ENCODE measurements at places on chromosomes 7 and 10.
A peak's percentile ranks its signal among the peaks of the same experiment; 100 is the strongest.

GRCh38 chr7:65827366-65827765 is 45.5 kb upstream of the VKORC1L1 start:
- no peak for DNase-seq

DNA sequence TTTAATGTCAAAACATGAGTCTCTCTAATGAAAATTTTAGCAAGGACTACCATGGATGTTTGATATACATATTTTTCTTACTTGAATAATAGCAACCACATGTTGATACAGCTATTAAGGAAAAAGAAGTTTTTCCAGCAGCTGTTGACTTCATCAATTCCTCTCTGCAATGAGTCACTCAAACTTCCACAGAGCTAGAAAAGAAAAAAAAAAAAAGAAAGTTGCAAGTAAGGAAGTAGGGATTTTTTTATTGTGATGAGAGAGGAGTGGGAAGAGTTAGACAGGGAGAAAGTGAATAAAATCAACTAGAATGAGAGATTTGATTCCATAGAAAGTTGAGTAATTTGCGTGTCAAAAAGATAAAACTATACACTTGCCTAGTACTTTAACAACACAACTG is 46.2 kb downstream of the CAV1 start:
- DNase-seq, result no peak

GRCh38 chr7:21508538-21508937 is 34.3 kb upstream of the DNAH11 start:
- no peak for DNase-seq

DNA sequence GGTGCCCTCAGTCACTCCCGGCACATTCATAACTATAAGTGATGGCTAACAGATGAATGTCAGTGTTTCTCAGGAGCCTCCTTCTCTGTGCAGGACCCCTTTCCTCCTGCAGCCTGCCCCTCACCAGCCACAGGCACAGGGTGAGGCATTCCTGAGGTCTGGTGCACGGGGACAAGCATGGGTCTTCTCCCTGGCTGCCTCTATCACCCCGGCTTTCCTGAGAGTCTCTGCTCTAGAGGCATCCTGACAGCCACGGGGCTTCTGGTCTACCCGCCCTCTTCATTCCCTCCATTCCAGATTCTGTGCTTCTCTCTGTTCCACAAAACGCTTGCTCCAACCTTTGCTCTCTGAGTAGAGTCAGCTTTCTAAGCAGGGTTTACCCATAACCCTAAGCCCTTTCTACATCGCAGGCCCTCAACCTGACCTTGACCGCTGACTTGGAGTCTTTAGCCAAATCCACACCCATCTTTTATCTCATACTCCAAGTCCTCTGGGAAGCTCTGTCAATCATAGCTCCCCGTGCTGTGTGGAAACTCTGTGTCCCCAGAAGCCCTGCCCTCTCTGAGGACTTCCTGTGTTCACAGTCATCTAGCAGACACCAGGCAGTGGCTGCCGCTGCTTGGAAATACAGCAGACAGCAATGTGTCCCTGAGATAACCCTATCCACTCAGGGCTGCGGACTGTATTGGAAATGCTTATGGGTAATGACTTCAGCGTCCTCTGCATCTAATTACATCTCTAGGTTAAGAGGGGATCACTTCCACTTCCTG is 159.0 kb downstream of the SFMBT2 start:
- no peak for DNase-seq

GRCh38 chr7:4209126-4209525 is 473.0 kb upstream of the FOXK1 start:
- DNase-seq, result no peak

- no peak for DNase-seq
Observed at GRCh38 chr7:17132726-17133125, 165.7 kb upstream of the AHR start.

DNA sequence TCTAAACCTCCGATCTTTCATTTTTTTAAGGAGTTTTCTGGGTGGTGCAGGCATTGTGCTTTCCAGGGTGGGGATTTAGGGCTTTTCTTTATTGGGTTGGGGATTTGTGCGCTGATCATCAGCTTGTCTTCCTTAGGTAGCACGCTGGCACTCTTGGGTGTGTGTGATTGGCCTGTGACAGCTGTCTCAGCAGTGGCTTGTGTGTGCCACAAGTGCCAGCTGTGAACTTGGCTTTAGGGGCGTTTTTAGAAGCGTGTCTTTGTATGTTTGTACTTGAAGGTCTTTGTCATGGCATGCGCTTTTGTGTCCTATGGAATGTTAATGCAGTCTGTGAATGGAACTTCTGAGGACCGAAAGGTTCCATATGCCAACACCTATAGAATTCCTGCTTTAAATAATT is 788 bp downstream of the AKAP9 start:
- peak; percentile 50 for DNase-seq

- no peak for DNase-seq
Observed at GRCh38 chr7:26022982-26023381, 129.0 kb upstream of the NFE2L3 start.

GRCh38 chr10:36779238-36779846 is 346.1 kb upstream of the ANKRD30A start:
- DNase-seq, result peak; percentile 77

DNA sequence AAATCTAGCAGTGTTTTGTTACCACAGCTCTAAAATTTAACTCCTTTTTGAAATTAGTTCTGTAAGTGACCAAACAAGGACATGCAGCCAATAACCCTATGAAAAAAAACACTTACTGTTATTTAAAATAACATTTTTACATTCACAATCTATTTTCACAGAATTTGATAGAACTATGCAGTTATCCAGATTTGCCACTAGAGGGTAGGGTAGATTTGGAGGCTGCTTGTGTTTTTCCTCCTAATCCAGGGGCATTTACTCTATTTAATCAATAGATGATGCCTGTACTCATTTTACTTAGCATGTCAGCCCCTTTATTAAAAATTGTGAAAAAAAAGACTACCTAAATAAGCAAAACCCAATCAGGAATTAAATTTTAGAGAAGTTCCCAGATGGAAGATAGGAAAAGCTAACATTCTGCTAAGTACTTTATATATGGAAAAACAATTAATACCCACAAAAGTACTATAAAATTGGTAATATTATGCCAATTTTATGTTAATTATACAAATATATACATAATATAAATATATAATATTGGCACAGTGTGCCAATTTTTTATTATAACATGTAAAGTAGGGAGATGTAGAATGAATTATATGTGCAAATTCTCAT is 18.1 kb upstream of the LIPK start:
- peak; percentile 24 for DNase-seq

DNA sequence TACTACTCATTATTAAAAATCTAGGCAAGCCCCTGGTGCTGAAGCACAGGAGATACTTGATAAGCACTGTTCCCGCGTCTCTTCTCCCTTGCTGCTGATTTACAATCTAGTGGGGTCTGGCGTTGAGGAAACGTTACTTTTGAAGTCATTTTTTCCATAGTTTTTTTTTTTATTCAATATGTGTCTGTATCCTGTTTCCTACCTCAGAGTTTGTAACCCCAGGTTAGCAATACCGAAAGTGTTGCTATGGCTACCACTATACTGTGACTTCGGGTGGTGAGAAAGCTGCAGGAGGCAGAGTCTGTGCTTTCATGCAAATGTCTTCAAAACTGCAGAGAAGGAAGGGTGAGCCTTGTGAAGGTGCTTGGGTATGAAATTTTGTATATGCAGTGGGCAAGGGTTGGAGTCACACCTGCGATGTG is 458.8 kb upstream of the GHITM start:
- DNase-seq, result no peak

- DNase-seq, result no peak
Observed at GRCh38 chr7:99016196-99016595, 127.7 kb downstream of the SMURF1 start.

DNA sequence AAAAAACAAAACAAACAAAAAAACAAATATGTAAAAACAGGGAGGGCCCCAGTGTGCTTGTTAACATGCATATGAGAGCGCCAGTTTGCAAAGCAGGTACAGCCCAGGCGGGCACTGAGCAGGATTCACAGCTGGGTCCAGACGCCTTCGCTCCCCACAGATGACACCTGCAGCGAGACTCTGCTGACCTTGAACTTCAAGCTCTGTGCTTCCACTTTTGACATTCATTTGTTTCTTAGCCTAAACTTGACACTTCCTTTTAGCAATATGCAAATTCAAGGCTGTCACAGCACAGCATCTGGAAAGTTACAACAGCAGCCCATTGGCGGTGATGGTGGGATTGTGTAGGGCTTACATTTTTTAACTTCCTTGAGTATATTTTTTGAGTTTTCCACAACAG is 88.8 kb upstream of the TNS3 start:
- no peak for DNase-seq

DNA sequence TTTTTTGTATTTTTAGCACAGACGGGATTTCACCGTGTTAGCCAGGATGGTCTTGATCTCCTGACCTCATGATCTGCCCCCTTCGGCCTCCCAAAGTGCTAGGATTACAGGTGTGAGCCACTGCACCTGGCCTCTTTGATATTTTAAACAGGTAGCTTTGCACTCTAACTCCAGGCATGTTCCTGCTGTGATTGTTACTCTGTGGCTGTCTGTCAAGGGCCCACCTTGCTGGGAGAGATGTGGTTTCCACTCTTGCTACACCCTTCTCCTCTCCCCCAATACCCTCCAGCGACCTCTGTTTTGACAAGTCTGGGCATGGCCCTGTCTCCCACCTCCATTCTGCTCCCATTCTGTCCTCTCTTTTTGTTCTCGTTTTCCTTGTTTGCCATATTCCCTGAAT is 17.1 kb downstream of the SMKR1 start:
- no peak for DNase-seq

DNA sequence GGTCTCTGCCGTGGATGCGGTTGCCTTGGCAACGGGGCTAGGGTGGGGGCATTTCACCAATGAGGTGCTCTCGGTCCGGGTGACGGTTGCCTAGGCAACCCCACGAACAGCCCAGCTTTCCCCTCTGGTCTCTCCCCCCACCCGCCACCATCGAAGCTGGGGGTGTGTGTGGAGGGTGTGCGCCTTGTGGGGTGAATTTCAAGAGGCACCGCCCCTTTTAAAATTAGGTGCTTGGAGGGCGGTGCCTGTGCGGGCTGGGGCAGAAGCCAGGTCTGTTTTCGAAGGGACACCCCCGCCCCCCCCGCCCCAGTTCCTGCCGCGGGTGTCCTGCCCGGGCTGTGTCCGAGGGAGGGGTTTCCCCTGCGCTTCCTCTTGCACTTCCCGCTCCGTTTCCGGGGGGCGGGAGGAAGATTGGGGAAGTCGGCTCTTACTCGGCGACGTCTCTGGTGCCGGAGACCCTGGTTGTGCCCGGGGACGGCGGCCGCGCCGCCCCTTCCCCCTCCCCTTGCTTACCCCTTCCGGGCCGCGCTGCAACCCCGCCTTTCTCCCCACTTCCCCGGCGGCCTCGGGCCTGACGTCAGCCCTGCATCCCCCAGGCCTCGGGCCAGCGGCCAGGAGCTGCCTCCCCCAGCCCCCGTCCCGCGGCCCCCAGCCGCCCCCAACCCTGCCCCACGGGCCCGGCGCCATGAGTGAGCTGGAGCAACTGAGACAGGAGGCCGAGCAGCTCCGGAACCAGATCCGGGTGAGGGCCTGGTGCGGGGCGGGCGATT is 2.2 kb downstream of the GNB2 start:
- DNase-seq, result peak; percentile 78

DNA sequence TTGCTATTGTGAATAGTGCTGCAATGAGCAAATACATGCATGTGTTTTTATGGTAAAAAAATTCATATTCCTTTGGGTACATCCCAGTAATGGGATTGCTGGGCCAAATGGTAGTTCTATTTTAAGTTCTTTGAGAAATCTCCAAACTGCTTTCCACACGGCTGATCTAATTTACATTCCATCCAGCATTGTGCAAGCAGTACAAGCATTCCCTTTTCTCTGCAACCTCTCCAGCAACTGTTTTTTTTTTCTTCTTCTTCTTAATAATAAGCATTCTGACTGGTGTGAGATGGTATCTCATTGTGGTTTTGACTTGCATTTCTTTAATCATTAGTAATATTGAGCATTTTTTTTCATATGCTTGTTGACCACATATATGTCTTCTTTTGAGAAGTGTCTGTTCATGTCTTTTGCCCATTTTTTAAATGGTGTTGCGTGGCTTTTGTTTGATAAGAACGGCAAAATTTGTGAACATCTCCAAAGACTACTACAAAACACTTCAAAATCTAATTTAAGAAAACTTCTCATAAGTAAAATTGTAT is 136.1 kb upstream of the MYO3A start:
- no peak for DNase-seq

- DNase-seq, result no peak
Observed at GRCh38 chr7:23027261-23027660, 13.3 kb upstream of the HYCC1 start.

GRCh38 chr10:82982110-82982608 is 1107.2 kb downstream of the NRG3 start:
- peak; percentile 75 for DNase-seq

DNA sequence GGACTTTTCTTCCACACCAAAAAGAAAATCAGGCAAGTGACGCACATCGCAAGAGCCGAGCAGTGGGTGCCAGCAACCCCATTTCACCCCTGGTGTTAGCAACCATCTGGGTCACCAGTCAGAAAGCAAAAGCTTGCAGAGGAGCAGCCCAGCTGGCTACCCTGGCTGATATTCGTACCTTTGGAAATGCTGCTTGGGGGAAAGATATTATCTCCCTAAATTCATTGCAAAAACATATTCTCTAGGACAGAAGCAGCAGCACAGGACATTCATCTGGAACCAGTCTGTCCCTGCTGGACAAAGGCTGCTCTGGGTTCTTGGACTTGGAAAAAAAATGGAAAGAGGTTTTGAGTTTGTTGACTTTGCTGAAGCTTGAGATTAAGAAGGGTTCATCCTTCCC is 45.8 kb downstream of the ERLIN1 start:
- DNase-seq, result no peak

DNA sequence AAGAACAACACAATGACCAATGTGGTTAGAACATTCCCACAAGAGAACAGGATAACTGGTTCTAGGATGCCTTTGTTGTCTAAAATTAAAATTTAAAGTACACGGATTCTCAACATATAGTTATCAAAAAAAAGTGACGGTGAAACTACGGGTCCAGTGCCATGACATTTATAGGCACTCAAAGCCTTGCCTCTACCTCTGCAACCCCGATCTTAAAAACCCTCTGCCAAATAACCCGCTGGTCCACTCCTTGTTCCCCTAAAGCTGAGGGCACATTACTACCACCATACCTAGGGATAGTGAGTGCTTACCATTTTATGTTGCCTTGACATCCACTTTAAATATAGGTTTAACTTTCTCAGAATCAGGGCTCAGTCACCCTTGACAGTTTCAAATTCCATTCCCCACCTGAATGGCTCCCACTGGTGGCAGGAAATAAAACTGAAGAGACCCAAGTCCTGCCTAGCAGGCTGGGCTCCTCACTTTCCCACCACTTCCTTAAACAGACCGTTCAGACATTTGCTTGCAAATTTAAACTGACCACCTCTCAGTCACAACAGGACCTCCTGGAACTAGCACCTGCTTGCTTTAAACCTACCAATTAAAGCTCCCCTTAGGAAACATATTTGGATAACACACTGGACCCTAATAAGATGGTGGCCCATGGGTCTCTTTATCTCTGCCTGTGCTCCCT is 169.9 kb upstream of the ASAH2 start:
- peak; percentile 74 for DNase-seq
